ENCODE measurements at places on chromosomes 4 and X.

- no peak for DNase-seq
These were observed 33.6 kb upstream of the JADE1 start for GRCh38 chr4:128775916-128776315.

GRCh38 chr4:159383562-159383931 lies 280.7 kb downstream of the RAPGEF2 start:
- DNase-seq: no peak

GRCh38 chr4:165600959-165601683 lies 222.3 kb downstream of the CPE start:
- no peak for DNase-seq

- no peak for DNase-seq
These were observed 17.1 kb downstream of the VSIG4 start for GRCh38 chrX:66022632-66023384.

DNA sequence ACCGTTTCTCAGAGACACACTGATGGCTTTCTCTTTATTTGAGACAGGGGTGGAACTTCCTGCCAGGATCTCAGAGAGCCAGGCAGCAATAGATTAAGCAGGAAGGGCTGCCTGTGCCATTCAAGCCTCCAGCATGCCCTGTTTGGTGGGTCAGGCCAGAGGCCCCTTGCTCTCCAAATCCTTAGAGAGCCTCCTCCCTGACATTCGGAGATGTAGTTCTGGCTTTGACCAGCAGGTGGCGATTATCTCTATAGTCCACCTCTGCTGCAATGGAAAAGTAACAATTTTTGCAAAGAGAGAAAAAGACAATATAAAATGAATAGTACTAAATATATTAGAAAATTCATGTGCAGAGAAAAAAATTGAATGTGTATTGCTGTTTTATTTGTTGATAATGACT lies 93.9 kb downstream of the NXF2B start:
- DNase-seq: no peak

DNA sequence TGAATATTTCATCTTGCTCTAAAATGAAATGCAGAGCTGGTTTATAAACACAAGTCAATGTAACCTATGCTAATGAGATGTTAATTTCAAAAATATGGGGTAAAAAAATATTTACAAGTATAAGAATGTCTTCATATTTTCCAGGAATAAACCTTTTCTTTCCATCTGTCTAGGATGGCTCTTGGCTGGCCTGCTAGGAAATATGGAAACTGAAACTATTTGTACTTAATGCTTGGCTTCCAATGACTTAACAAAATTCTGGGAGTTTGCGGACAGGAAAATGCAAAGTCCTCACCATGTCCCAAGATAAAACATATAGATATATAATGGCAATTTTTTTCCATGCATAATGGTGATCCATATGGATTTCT lies 168.1 kb downstream of the SCFD2 start:
- DNase-seq: no peak

- no peak for DNase-seq
These were observed 11.6 kb upstream of the MND1 start for GRCh38 chr4:153332936-153333335.

- DNase-seq: no peak
These were observed 11.0 kb downstream of the MAGEA4 start for GRCh38 chrX:151923648-151924047.

GRCh38 chr4:65960751-65961150 lies 290.5 kb upstream of the EPHA5 start:
- peak; percentile 34 for DNase-seq

DNA sequence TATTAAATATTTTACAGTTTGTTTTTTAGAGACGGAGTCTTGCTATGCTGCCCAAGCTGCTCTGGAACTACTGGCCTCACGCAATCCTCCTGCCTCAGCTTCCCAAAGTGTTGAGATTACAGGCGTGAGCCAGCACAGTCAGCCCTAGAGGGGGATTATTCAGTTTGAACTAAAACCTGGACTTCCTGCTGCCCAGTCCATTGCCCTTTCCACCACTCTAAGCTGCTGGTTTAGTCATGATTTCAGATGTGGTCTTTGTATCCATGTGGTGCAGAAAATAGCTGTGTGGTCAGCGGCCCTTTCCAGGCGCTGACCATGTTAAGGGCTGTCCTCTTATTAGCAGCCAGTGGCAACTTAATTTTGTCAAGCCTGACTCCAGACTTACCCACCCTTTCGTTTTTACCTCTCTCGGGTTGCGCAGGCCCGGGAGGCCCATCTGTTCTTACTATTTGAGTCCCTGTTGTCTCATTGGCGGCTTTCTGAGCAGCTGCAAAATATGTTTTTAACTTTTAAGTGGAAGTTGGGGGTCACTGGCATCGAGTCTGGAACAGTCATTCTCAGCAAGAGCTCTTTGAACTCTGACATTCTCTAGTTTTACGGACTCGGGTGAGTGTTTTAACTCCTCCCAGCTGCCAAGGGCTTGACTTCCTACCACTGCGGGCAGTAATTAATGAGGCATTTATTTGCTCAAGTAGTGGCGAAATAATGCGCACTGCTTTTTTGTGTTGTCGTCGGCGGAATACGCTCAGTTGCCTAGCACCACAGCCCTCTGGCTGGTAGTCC lies 773 bp upstream of the VMA21 start:
- DNase-seq: peak; percentile 54

DNA sequence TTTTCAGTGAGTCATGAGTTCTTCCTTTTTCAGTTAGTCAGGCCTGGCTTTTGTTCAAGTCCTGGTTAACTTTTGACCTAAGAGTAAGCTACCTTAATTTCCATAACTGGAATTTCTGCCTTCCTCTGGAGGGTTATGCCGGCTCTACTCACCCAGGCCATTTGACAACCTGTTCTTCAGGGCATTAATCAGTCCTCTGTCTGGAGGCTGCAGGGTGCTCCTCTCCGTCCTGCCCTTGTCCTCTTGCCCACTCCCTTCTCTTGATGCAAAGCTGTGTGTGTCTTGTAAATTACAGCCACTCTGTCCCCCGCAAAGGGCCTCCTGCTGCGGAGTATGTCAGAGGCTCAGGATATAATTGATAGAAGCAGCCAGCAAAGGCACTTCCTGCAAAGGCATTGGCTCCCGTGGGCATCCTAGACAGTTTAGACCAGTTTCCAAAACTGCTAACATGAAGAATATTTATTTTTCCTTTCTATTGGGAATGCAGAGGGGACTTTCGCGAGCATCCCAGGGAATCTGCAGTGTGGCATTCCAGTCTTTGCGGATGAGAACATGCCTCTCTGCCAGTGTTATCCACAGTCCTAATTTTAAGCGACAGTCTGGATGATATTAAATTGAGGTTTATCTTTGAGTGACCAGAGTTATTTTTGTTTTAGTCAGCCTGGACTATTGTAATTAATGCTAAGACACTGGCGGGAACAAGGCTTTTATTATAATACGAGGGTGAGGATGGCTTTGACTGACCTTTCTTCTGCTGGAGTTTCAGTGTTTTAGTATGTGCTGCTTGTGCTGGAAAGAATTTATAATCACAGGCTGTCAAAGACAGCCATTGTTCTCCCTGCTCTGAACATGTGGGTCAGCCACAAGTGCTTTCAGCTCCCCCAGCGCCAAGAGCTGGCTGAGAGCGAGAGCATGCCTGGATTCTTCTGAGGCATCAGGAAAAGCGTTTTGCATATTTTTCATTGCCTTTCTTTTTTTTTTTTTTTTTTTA lies 74.2 kb downstream of the LIMCH1 start:
- peak; percentile 63 for DNase-seq

GRCh38 chrX:21171181-21171580 lies 203.0 kb upstream of the CNKSR2 start:
- no peak for DNase-seq

- DNase-seq: no peak
These were observed 628 bp downstream of the SCLT1 start for GRCh38 chr4:129092631-129093190.

DNA sequence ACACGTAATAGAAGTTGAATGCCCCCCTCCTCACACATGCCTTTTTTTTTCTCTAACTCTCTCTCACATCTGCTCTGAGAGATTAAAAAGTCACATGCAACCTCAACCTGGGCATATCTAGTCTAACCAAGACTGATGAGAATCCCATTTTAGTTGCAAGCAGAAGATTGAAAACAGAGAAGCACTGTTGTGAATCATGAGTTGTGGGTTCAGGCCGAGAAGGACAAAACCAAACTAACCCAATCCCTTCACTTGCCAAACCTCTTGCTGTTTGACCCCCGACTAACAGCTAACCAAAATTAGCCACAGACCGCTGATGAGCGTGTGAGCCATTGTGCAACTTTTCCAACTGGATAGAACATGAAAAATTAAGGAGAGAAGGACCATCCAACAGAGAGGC lies 31.8 kb downstream of the CXCL1 start:
- no peak for DNase-seq

GRCh38 chr4:112979881-112980421 lies 69.5 kb upstream of the ANK2 start:
- no peak for DNase-seq

DNA sequence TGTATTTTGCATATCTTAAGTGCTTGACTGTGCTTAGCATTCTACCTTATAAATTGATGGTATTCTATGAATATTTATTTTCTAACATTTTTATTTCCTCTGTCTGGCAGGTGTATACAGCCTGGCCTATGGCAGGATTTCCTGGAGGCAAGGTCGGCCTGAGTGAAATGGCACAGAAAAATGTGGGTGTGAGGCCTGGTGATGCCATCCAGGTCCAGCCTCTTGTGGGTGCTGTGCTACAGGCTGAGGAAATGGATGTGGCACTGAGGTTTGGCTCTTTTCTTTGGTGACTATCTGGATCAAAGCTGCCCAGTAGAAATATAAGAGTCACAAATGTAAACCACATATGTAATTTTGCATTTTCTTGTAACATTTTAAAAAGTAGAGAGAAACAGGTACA lies 6.5 kb upstream of the NUDT6 start:
- no peak for DNase-seq

DNA sequence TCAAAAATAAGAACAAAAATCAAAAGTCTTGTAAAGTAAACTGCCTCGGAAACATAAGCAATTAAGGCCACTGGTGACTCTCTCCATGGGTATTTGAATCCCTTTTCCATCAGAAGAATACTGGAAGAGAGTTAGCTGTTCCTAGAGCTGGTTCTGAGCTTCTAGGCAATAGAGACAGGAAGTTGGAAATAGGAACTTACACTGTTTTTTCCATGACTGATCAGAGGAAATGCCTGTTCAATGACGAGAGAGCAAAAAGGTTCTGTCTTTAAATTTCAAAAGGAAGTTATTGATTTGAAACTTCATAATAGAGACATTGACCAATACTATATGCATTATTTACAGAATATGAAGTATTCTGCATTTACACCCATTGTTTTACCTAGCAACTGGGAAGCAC lies 503.5 kb upstream of the ARX start:
- DNase-seq: no peak

DNA sequence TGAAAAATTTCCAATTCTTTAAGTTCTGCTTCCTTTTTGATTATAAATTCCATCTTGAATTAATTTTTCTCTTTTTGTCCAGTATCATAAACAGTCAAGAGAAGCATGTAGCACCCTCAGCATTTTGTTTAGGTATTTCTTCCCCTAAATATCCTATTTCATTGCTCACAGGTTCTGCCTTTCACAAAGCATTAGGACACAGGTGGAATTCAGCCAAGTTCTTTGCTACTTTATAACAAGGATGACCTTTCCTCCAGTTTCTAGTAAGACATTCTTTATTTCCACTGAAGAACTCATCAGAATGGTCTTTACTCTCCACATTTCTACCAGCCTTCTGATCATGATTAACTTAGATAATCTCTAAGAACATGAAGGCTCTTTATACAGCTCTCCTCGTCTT lies 7.4 kb downstream of the SLC9B1 start:
- DNase-seq: no peak

DNA sequence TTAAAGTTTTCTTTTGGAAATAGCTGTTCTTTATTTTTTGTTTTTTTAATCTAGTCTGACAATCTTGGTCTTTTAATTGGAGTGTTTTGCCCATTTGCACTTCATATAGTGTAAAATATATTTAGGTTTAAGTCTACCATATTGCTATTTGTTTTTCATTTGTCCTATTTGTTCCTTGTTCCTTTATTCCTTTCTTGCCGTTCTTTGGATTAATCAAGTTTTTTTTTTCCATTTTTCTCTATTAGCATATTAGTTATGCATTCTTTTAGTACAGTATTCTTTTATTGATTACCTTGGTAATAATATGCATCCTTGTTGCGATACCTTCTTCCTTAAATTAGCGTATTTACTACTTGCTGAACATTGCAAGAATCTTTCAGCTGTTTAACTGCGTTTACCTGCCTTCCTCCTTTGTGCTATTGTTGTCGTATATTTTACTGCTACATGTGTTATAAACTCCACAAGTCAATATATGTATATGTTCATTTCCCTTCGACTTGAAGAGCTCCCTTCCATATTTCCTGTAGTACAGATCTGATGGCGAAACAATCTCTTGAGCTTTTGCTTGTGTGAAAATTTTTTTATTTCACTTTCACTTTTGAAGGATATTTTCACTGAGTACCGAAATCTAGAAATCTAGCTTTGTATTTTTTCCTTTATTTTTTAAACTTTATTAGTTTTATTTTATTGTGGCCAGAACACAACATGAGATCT lies 23.9 kb upstream of the RNF212 start:
- no peak for DNase-seq

Measured in NCI-H446 treated with DMSO at 0.1 percent for 48 hours (cell line).